Activated CD8-positive, alpha-beta memory T cell treated with anti-CD3 and anti-CD28 coated beads for 1 hour (primary cell): ENCODE measurements at places on chromosomes 3 and 15.

- no peak for DNase-seq
Observed at GRCh38 chr3:53231532-53232511, 24.0 kb downstream of the TKT start.

DNA sequence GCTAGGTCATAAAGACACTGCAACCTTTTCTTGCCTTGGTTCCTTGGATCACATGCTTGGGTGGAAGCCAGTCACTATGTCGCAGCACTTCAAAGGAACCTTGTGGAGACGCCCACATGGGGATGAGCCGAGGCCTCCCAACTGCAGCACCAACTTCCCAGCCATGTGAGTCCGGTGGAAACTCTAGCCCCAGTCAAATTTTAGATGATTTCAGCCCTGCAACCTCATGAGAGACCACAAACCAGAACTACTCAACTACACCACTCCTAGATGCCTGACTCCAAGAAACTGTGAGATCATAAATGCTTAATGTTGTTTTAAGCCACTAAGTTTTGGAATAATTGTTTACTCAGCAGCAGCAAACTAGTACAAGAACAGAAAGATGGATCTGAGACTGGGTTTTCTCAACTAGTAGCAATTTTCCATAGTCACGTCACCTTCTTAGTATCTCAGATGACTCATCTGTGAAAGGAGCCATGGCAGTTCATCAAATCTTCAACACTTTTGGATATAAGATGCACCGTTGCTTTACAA lies 86.5 kb downstream of the MB21D2 start:
- DNase-seq: no peak

- DNase-seq: no peak
Observed at GRCh38 chr15:64344651-64345294, 11.2 kb downstream of the CSNK1G1 start.

DNA sequence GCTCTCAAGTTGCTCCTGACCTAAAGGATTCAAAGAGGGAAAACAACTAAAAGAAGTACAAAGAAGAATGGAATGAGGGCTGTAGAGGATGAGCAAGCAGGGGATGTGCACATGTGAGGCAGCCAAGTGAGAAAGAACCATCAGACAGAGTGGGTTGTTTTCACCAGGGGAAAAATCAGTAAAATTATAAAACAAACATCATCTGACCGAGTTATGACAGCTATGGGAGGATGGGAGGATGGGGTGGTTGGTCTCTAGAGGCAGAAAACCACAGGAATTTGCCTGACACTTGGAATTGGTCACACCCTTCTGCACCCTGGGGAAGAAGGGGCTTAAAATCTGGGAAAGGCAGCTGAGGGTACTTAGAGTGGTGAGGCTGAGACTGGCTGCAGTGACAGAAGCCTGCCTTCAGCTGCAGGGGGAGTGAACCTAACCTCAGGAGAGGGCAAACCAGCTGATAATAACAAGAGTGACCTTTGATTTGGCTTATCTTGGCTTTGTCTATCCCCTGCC lies 10.1 kb downstream of the ARHGAP31 start:
- no peak for DNase-seq

DNA sequence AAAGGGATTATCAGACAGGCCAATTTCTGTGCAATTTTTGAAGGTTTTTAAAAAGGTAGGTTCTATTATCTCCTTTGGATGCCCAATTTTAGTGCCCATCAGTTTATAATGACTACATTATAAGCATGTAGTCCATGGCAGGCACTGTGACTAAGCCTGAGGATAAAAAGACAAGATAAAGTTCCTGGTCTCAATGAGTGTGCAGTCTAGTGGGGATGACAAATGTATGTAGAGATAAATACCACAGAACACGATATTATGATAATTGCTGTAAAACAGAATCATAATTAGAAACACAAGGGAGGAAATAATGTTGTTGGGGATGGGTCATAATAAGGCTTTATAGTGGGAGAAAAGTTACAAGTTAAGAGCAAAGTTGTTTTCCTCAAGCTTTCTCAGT lies 163.1 kb downstream of the ZNF385D start:
- DNase-seq: no peak

- no peak for DNase-seq
Observed at GRCh38 chr3:184465883-184466412, 86.1 kb downstream of the CHRD start.

- no peak for DNase-seq
Observed at GRCh38 chr3:158127250-158128219, 17.6 kb downstream of the RSRC1 start.

- DNase-seq: no peak
Observed at GRCh38 chr15:92071045-92071634, 217.6 kb downstream of the SLCO3A1 start.

DNA sequence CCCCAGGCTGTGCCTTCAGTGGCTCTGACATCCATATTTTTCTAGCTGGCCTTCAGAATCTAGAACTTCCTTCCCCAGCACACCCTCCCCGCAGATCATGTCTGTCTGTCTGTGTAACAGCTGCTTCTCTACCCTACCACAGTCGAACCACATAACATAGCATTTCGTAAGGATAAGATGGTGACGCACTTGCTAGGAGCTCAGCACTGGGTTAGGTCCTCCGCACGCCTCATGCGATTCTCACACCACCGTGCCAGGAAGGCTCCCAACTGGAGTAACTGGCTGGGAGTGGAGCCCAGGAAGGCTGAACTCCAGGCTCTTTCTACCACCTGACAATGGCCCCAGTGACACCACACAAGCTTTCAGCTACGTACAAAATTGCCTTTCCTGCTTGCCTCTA lies 168.6 kb downstream of the STT3B start:
- DNase-seq: no peak

GRCh38 chr3:193833592-193833991 lies 240.6 kb downstream of the OPA1 start:
- DNase-seq: no peak

GRCh38 chr3:152671446-152672319 lies 163.2 kb upstream of the P2RY1 start:
- DNase-seq: no peak

DNA sequence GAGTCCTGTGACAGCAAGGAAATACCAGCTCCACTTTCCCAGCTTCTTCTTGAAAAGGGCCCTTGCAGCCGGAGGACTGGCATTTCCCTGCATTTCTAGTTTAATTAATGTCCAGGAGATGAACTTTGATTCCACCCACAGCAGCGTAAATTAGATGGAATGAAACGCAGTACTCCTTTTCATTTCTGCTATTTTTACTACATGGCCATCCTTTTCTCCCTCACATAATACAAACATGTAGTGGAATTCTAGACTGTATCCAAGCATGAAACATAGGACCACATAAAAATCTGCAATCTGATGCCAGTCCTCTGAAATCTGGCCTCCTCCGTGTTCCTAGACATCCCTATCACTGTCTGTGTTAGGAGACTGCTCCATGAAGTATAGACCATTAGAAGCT lies 403.2 kb downstream of the NR2F2 start:
- no peak for DNase-seq

GRCh38 chr3:22450786-22451400 lies 699.9 kb upstream of the ZNF385D start:
- DNase-seq: no peak

- DNase-seq: no peak
Observed at GRCh38 chr3:17369973-17370372, 372.5 kb downstream of the TBC1D5 start.

DNA sequence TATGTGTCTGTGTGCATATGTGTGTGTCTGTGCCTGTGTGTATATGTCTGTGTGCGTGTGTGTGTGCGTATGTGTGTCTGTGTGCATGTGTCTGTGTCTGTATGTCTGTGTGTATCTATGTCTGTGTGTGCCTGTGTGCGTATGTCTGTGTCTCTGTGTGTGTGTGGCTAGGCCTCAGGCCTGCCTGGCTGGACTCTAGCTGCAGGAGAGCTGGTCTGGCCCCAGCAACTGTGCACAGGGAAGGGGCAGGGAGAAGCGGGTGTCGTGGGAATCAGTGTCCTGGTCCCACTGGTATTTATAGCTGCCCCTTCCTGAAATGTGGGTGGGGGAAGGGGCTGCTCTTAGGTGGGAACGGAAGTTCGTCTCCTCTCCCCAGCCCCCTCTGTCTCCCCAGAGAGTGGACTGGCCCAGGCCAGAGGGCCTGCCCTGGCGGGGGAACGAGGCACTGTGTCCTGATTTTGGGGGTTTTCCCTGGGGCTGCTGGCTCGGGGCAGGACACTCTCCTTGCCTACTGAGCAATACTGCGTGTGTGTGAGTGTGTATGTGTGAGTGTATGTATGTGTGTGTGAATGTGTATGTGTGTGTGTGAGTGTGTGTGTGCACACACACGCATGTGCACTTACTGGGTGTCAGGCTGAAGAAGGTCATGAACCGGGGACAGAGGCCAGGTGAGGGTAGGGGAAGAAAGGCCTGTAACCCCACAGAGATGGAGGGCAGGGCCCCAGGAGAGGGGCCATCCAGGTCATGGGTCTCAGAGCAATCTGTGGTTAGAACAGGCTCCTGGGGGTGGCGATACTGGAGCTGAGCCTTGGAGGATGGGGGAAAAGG lies 6.6 kb downstream of the CSPG4 start:
- no peak for DNase-seq

DNA sequence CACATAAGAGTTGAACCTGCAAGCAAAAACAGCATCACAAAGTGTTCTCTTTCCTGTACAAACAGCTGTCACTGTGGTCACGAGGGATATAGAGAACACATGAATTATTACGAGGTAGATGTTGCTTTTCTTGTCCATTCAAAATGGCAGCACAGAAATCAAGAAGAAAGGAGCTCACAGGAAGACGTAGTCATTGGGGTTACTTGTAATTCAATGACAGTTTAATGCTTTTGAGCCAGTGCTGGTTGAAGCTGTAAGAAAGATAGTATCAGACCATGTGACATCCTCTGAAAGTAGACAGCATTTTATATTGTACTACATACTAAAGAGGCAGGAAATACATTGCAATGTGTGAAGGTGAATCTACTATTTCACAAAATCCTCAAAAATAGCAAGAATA lies 140.4 kb downstream of the ABI3BP start:
- no peak for DNase-seq

- no peak for DNase-seq
Observed at GRCh38 chr3:62277450-62277849, 95.9 kb downstream of the FEZF2 start.

DNA sequence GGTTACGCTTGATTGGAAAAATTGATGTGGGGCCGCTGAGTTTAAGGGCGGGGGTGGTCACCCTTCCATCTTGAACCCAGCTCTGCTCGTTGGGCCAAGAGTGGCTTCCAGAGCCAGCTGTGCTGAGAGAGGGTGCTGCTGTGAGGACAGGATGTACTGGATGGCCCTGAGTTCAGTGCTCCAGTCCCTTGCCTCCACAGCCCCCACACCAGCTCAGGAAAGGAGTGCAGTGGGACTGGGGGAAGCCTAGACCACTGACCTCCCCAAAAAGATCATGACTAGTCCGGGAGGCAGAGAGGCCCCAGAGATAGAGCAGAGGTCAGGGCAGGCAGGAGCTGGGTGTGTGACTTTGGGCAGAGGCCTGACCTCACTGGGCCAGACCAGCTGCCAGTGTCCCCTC lies 4.0 kb upstream of the PTH1R start:
- DNase-seq: no peak
